Psoas muscle (tissue), 8 donors: ENCODE measurements at places on chromosomes 7 and 10. TPM values are rescaled to one million over a fixed set of nuclear protein-coding genes. Genes with fewer than 3 reads are reported as not detected.

DNA sequence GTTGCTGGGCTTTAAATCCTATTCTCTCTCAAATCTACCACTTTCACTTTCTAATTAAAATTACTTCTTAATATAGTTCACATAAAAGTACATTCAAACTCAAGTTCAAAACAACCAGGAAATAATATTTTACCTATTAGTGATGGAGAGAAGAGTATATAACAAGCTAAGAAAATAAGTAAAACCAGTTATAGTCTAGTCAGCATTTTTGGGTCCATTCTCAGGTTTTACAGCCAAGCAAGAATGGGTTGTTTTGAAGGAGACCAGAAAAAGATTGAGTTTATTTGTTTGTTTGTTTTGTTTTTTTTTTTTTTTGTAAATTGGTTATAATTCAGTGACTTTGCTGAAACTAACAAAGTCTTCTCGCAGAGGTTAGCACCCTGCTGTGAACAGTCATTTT is 106.3 kb upstream of the PTPRZ1 start:
- no peak overlapping the region for H3K4me3 ChIP-seq
- no peaks in the 10 kb centered on the region for H3K4me1 ChIP-seq
- H3K36me3 ChIP-seq: no peaks in the 10 kb centered on the region
- DNase-seq: no peak
- H3K27ac ChIP-seq: no peak overlapping the region
- no peaks in the 10 kb centered on the region for H3K27me3 ChIP-seq

DNA sequence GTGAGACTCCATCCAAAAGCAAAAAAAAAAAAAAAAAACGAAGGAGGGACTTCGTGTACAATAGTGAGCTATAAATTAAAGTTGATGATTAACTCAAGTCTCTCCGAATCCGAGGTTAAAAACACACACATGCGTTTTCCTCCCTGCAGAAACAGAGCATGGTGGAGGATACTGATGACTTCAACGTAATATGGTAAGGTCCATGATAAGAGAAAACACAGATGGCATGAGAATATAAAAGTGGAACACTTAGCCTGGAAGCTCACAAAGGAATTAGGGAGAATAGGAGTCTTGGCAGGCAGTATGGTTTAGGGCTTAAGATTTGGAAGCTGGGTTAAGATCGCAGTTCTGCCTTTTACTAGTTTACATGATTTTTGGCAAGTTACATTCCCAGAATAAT is 20.1 kb upstream of the GSTK1 start:
- DNase-seq: no peak
- H3K36me3 ChIP-seq: no peaks in the 10 kb centered on the region
- no peak overlapping the region for H3K4me3 ChIP-seq
- H3K27me3 ChIP-seq: no peaks in the 10 kb centered on the region
- H3K27ac ChIP-seq: no peak overlapping the region

DNA sequence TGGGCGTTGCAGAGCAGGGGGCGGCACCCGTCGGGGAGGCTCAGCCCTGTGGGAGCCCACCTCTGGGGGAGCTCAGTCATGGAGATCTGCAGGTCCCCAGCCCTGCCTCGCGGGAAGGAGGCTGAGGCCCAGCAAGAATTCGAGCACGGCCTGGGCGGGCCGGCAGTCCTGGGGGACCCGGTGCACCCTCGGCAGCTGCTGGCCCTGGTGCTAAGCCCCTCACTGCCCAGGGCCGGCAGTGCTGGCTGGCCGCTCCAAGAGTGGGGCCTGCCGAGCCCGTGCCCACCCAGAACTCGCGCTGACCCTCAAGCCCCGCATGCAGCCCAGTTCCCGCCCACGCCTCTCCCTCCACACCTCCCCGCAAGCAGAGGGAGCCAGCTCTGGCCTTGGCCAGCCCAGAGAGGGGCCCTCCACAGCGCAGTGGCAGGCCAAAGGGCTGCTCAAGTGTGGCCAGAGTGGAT is 76.2 kb downstream of the TMEM26 start:
- DNase-seq: no peak
- H3K36me3 ChIP-seq: no peaks in the 10 kb centered on the region
- H3K27me3 ChIP-seq: no peaks in the 10 kb centered on the region
- H3K4me1 ChIP-seq: no peaks in the 10 kb centered on the region

- no peaks in the 10 kb centered on the region for H3K4me1 ChIP-seq
- H3K4me3 ChIP-seq: no peak overlapping the region
- no peaks in the 10 kb centered on the region for H3K27me3 ChIP-seq
- no peak overlapping the region for H3K27ac ChIP-seq
- H3K36me3 ChIP-seq: no peaks in the 10 kb centered on the region
These were observed 348.8 kb downstream of the SDK1 start for GRCh38 chr7:3649678-3650440.

GRCh38 chr10:6612371-6612770 is 32.3 kb upstream of the PRKCQ start:
- DNase-seq: no peak
- H3K36me3 ChIP-seq: no peaks in the 10 kb centered on the region
- no peak overlapping the region for H3K4me3 ChIP-seq
- H3K4me1 ChIP-seq: no peaks in the 10 kb centered on the region
- H3K27me3 ChIP-seq: no peaks in the 10 kb centered on the region

DNA sequence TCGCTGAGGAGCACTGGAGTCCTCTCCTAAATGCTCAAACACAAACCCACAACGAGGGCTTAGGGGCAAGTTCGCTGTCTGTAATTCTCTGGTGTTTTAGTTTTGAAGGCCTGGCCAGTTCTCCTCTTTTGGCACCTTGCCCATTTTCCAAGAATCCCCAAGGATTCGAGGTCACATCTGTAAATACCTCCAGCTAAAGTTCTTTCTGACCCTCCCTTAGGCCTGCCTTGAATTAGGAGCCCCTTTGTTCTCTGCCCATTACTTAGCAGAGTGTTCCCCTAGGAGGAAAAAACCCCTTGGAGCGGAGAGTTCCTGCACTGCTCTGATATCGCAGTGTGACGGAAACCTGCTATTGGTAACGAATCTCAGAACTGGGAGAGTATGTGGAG is 743 bp upstream of the PYROXD2 start:
- no peaks in the 10 kb centered on the region for H3K36me3 ChIP-seq
- H3K27me3 ChIP-seq: no peaks in the 10 kb centered on the region
- H3K4me3 ChIP-seq: no peak overlapping the region
- H3K4me1 ChIP-seq: peaks cover 17% of the 10 kb centered on the region
- peak overlapping the region; percentile 67 for H3K27ac ChIP-seq

DNA sequence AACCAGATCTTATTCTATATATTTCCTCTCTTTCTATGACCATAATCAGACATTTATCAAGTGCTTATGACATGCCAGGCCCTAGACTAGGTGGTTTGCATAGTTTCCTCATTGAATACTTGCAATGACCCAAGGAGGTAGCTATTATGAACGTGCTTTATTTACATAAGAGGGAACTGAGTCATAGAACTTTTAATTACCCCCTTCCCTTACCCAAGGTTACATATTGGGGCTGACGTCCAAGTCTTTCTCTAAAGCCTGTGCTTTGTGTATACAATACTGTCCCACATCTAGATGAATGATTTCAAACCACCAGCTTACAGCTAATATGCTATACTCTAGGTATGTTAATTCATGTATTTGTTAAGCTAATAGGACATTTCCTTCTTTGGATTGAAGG is 91.9 kb upstream of the NPY start:
- H3K4me1 ChIP-seq: no peaks in the 10 kb centered on the region
- no peaks in the 10 kb centered on the region for H3K36me3 ChIP-seq
- H3K4me3 ChIP-seq: no peak overlapping the region
- H3K27me3 ChIP-seq: no peaks in the 10 kb centered on the region
- H3K27ac ChIP-seq: no peak overlapping the region

GRCh38 chr10:71206911-71207310 is 5.5 kb upstream of the UNC5B start:
- no peaks in the 10 kb centered on the region for H3K36me3 ChIP-seq
- no peaks in the 10 kb centered on the region for H3K4me1 ChIP-seq
- no peak overlapping the region for H3K27ac ChIP-seq
- no peak overlapping the region for H3K4me3 ChIP-seq
- H3K27me3 ChIP-seq: no peaks in the 10 kb centered on the region
- DNase-seq: no peak

GRCh38 chr7:2175514-2175913 is 57.2 kb downstream of the MAD1L1 start:
- DNase-seq: no peak
- no peaks in the 10 kb centered on the region for H3K36me3 ChIP-seq
- H3K27me3 ChIP-seq: no peaks in the 10 kb centered on the region
- peaks cover 47% of the 10 kb centered on the region for H3K4me1 ChIP-seq
- peak overlapping the region; percentile 76 for H3K27ac ChIP-seq
- no peak overlapping the region for H3K4me3 ChIP-seq

GRCh38 chr7:26182706-26183105 is 17.8 kb downstream of the HNRNPA2B1 start:
- peaks cover 44% of the 10 kb centered on the region for H3K4me1 ChIP-seq
- no peak for DNase-seq
- no peak overlapping the region for H3K4me3 ChIP-seq
- no peaks in the 10 kb centered on the region for H3K36me3 ChIP-seq
- no peaks in the 10 kb centered on the region for H3K27me3 ChIP-seq
- H3K27ac ChIP-seq: peak overlapping the region; percentile 5

Gene GCK
- not detected for total RNA-seq

Gene TBX20
- total RNA-seq: not detected

Gene NPC1L1
- total RNA-seq: not detected

Gene LIPM
- total RNA-seq: not detected
